ENCODE measurements at places on chromosomes 1 and 21. TPM values are rescaled to one million over a fixed set of nuclear protein-coding genes. Genes with fewer than 3 reads are reported as not detected.

Gene FAM177B
- total RNA-seq, result 0.39 TPM

Gene TTLL7
- total RNA-seq, result 15.6 TPM

Gene CCDC181
- total RNA-seq, result not detected

Gene FOXD2
- total RNA-seq, result not detected

Gene NR0B2
- total RNA-seq, result not detected

DNA sequence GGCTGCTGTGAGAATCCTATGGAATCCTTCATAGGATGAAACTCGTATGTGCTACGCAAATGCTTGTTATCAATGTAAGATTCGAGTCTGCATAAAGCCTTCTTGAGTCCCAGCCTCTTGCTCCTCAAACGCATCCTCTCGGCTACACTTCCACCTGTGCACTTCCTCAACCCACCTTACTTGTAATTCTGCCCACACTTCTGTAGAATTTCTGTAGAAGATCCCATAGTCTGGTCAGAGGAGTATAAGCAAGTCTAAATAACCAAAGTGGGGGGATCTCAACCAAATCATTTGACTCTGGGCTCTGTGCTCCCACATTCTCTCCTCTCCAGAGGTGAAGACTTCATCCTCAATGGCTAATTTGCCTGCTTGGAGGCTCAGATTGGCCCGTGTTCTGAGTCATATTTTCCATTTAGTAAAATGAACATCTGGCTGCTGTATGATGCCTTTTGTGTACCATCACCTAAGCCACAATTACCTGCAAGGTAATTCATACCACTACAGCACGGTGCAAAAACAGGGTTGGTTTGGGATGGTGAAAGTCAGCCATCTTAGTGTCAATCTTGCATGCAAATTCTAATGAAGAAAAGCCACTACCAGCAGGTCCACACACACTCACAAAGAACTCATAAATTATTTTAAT is 63.2 kb downstream of the ITPKB start:
- DNase-seq, result no peak

GRCh38 chr1:203554071-203554470 is 60.1 kb downstream of the OPTC start:
- no peak for DNase-seq

DNA sequence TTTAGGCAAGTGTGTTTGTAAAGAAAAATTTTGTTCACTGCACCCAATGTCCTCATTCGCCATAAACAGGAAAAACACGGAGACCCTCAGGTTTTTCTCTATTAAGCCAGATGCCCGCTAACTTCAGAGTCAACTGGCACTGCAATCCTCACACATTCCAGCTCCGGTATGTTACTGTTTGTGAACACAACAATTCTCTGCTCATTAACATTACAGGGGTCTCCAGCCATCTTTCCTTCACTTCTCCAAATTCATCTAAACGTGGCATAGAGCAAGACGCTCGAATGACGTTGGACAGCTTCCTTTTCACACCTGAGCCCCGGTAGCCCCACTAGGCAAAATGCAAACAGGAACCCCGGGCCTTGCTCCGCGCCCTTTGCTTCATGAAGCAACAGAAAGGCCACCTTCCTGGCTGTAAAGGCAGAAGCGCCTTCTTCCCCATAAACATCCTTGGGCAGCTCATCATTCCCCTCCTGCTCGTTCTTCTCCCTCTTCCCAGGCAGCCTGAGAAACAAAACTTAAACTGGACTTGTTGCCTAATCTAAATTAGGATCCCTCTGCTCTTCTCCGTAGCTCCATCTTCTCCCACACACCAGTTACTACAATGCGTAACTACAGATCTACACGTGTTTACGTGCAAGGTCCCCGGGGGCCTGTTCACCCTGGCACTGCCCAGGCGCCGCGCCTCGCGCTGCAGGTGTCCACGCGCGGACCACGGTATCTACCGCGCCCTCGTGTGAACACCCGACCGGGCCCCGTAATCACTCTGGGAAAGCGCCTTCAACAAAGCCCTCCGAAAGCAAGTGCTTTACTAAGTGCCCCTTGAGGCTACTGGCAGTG is 1.2 kb downstream of the LBR start:
- no peak for DNase-seq

DNA sequence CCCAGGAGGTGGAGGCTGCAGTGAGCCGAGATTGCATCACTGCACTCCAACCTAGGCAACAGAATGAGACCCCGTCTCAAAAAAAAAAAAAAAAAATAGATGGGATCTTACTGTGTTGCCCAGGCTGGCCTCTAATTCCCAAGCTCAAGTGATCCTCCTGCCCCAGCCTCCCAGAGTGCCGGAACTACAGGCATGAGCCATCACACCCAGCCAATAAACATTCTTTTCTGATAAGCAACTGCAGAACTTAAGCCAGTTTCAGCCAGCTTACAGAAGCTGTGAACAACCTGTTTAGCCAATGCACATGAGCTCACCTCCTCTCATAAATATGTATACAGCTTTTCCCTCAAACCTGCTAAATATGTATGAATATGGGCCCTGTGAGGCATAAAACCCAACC is 3.1 kb upstream of the MIIP start:
- DNase-seq, result no peak

DNA sequence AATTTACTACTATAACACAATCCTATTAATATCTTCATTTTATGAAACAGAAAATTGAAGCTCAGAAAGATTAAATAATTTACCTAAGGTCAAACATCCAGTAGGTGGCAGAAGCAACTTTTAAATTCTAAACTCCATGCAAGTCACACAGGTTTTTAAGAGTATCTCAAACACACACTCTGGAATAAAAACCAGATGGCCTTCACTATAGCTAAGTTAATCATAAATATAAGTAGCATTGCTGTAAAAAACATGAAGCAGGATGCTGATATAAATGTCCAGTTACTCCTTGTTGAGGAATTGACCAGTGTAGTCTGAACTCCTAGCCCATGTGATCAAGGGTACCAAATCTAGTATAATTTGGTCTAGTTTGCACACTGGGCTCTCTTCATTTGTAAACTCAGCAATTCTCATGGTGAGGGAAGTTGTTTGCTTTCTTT is 9.4 kb upstream of the FMO3 start:
- DNase-seq, result no peak

GRCh38 chr1:169724168-169724567 is 9.7 kb downstream of the SELE start:
- DNase-seq, result no peak

Measured in gastrocnemius medialis (tissue), 4 donors.